ENCODE measurements at places on chromosomes 3 and 15.

GRCh38 chr3:183116025-183116614, 16.8 kb upstream of the MCCC1 start:
- DNase-seq: peak; percentile 42

- DNase-seq: no peak
Observed at GRCh38 chr3:66567077-66567476, 66.3 kb upstream of the LRIG1 start.

- DNase-seq: no peak
Observed at GRCh38 chr3:15894382-15894781, 96.6 kb upstream of the ANKRD28 start.

GRCh38 chr3:147421184-147421912, 12.2 kb downstream of the ZIC1 start:
- DNase-seq: no peak

- no peak for DNase-seq
Observed at GRCh38 chr3:13894096-13894806, 14.4 kb upstream of the WNT7A start.

All from stimulated activated CD4-positive, alpha-beta T cell treated with anti-CD3 and anti-CD28 coated beads, Interleukin-1b, Interleukin-23, amount 100 ng/mL, for 4 hours (primary cell).